Activated gamma-delta T cell (primary cell): ENCODE measurements at places on chromosomes 3 and 15.

- DNase-seq, result no peak
Measured at GRCh38 chr15:74461847-74462511, 1.0 kb upstream of the UBL7 start.

GRCh38 chr3:11434563-11435096 is 162.4 kb downstream of the ATG7 start:
- DNase-seq, result no peak

- DNase-seq, result peak; percentile 21
Measured at GRCh38 chr3:38649500-38650247, at the start of gene SCN5A. Gene SCN5A (minus strand): TSS chr3:38649687. CDS start chr3:38633307, 16,380 bp downstream.

- DNase-seq, result no peak
Measured at GRCh38 chr3:117547956-117548550, 838.5 kb downstream of the TUSC7 start.

DNA sequence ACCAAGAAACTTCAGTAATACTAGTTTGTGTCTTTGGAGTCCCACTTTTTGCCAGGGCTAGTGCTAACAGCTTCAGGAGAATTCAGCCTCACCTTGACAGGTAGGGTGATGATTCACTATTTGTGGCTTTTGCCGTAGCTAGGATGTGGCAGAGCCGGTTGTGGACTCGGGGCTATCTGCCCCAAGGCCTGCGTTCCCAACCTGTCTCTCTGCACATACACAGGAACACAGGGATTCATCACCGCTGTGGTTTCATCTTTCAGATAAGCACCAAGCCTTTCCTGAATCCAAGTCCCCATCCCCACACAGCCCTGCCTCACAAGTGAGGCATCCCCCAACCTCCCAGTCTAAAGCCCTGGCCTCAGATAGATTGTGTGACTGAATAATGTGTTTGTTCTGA is 45.2 kb upstream of the POLG start:
- DNase-seq, result no peak

DNA sequence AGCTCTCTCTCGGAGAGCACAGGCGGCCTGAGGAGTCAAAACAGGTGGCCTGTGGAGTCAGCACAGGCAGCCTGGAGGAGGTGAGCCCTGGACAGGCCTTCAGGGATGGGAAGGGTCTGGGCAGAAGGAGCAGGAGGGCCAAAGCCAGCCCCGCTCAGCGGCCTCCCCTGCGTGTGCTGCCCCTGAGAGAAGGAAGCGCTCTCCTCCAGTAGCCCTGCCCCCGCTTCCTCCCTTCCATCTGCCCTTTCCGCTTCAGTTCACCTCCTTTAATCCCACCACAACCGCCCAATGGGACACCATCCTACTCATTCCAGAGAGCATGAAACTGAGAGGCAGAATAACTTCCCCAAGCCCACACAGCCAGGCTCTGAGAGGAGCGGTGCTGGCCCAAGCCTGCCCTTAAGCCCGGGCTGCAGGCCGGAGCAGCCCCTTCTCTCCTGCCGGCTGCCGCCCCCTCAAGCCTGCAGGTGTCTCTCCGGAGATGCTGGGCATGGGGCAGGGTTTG is 3.2 kb upstream of the NR2E3 start:
- DNase-seq, result no peak

DNA sequence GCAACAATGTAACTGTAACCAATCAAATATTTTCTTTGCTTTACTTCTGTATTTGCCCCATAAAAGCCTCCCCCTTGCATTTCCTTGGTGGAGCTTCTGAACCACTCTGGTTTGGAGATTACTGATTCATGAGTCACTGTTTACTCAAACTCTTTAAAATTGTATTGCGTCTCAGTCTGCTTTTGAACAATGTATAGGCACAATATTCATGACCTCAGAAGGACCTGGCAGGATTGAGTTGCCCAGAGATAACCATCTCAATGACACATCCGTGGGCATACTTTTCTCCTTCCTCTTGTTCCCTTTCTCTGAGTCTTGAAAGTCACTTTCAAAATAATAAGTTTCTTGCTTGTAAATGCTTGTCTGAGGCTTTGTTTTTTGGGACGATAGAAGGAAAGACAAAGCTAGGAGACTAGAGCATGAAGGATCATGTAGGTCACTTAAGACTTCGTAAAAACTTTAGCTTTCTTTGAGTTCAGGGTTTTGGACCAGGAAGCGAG is 57.1 kb upstream of the POU1F1 start:
- no peak for DNase-seq
